ENCODE measurements at places on chromosomes 11 and 22.

- DNase-seq, result peak; percentile 58
Measured at GRCh38 chr11:60985991-60986915, 14.8 kb downstream of the CD6 start.

DNA sequence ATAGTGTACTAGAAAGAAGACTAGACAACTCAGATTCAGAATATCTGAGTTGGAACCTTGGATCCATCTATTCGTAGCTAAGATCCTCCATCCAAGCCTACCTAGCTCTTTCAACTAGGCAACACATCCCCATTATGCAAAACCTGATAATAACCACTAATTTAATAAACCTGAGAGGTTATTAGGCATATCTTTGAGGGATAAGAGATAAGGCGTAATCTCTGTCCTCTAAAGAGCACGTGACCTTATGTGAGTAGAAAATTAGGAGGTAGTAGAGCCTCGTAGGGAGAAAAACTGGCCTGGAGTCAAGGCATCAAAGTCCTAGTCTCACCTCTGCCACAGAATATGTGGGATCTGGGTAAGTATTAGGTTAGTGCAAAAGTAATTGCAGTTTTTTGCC lies 87.8 kb downstream of the FAM168A start:
- no peak for DNase-seq

DNA sequence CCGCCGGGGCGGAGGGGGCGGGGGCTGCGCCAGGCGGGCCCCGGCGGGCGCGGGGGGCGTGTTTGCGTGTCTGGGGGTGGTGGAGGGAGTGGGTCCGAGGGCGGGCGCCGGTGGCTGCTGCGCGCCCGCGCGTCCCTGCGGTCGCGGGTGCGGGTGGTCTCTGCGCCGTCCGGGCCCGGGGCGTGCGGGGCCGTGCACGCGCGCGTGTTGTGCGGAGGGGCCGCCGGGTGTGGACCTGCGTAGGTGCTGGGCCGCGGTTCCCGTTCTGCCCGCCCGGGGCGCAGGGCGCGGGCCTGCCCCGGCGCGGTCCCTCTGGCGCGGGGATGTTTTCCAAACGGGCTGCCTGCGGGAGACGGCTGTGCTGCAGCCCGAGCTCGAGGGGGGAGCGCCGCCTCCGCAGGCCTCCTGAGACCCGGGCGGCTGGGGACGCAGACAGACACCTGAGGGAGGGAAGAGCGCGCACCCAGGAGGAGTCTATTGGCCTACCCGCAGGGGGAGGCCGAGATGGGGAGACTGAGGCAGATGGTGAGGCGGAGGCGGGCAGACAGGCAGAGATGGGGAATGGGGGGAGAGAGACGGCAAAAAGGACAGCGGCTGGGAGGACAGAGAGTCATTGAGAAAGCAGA lies 442 bp downstream of the PELI3 start:
- no peak for DNase-seq

DNA sequence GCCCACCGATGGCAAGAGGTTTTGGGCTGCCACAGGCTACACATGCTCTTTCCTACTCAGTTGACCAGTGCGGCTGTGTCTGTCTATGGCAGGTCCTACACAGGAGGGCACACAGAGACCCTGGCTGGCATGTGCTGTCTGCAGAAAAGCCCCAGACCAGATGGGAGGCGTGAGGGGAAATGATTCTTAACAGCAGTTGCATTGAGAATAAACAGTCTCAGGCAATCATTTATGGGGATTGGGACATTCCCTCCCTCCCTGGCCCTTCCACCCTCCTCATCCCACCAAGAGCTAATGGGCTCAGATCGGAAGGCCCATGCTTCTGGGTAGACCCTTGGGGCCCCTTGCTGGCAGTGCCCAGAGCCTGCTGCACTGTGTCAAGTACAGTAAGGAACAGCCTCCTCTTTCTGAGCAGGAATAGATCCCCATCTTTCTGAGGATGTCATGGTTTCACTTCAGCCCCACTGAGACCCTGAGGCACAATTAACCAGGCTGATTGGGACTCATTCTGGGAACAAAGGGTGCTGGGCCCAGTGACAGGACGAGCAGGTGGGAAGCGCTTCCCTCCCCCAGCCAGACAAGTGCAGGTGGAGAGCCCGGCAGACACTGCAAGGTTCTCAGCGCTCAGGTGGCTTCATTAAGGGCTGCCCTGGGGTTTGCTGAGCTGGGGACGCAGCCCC lies 28.3 kb downstream of the TSPAN18 start:
- no peak for DNase-seq

DNA sequence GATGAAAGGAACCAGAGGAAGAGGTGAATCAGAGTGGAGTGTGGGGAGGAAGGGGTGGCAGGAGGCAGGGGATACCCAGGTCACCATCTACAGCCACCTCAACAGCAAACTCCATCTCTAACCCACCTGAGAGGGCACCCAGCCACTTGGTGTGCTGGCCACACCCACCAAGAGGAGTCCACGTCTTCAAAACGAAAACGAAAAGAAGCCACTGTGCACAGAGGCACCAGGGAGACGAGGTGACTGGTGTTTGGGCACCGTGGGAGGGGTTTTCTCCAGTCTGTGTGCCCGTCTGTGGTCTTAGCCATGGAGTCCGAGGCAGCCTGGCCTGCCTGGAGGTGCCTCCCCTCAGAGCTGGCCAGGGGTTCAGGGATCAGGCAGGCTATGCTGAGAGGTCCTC lies 20.2 kb downstream of the PDGFB start:
- DNase-seq, result no peak

- DNase-seq, result no peak
Measured at GRCh38 chr11:83456075-83456474, 169.9 kb upstream of the CCDC90B start.

GRCh38 chr11:76348348-76348747 lies 32.6 kb downstream of the THAP12 start:
- no peak for DNase-seq

DNA sequence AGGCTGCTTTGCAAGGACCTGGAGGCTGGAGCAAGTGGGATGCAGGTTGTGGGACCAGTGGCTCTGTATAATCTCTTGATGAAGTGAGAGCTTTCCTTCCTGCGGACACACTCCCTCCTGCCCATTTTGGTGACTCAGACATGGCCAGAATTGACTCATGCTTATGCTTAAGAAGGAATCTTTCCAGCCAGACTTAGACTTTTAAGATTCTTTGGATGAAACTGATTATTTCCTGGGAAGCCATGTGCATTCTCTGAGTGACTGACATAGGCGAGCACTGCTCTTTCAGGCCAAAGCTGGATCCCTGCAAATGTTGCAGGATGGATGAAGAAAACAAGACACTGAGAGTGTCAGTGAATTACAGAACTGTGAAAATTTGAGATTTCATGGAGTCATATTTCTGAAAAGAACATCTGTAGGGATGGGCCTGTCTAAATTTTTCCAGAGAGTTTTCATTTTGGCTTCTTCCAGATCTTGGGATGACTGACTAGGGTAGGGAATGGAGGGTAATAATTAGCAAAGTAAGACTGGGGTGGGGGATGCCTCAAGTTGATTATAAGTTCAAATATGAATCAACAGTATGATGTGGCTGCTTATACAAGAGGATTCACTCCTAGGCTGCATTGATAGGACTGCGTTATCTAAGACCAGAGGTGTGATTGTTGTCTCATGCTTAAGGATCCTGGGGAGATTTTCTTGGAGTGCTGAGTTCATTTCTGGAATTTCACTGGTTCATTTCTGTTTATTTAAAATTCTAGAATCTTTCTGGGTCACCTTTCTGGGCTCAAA lies 195.8 kb downstream of the HIPK3 start:
- no peak for DNase-seq

DNA sequence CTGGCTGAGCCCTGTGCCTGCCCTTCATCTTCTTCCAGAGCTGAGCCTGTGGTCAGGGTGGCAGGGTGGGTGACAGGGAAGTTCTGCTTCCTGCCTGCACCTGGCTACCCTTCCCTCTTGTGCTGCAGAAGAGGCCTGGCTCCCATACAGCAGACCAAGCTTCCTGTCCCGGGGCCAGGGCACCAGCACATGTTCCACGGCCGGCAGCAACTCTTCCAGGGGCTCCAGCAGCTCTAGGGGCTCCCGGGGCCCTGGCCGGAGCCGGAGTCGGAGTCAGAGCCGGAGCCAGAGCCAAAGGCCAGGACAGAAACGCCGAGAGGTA lies 15.0 kb downstream of the ROBO3 start:
- no peak for DNase-seq

DNA sequence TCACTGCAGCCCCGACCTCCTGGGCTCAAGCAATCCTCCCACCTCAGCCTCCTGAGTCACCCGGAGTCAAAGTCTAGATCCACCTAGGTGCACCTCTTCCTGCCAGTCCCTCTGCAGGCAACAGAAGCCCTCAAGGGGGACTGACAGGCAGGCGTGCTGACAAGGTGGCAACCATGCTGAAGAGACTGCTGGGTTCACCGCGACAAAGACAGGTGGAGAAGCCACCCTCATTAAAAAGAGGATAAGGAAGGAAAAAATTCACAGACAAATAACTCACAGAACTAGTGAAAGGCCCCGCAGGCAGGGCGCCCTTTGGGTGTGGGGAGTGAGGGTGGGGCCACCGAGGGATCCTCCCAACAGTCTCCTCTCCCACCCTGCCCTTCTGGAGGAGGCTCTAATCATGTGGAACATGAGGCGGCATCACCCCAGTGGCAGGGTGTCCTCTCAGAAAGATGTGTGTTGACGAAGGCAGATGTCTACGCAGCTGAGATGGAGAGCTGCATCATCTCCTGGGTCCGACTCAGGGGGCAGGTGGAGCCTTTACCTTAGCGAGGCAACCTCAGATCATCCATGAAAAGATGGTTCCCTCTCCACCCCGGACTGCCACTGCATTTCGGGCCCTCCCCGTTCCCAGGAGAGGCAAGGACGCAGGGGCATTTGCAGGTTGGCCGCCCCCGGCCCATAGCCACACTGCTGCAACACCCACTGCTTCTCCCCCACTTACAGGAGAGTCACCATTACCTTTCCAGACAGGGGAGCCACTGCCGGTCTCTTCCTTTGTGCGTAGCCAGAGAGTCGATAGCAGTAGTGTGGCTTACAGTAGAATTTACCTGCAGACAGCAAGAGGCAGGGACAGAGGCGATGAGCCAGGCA lies 91.2 kb upstream of the BID start:
- no peak for DNase-seq

- DNase-seq, result no peak
Measured at GRCh38 chr11:107801641-107802040, 56.9 kb downstream of the SLC35F2 start.

DNA sequence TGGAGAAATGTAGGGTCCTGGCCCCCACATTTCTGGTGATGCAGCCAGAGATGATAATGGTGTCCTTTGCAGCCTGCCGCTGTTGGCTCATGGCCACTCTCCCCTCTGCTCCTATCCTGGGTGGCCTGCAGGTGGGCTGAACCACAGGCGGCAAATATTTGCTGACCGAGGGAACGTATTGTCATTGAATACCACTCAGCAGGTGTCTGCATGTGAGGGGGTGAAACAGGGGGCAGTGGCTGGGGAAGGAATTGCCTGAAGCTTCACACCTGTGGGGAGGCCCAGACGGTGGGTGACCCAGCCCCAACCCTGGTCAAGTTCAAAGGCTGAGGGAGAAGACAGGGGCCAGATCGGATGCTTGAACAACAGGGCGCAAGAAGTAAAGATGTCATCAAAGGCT lies 73.3 kb upstream of the WNT11 start:
- no peak for DNase-seq

GRCh38 chr22:47781427-47782111 lies 1019.1 kb downstream of the TBC1D22A start:
- no peak for DNase-seq

DNA sequence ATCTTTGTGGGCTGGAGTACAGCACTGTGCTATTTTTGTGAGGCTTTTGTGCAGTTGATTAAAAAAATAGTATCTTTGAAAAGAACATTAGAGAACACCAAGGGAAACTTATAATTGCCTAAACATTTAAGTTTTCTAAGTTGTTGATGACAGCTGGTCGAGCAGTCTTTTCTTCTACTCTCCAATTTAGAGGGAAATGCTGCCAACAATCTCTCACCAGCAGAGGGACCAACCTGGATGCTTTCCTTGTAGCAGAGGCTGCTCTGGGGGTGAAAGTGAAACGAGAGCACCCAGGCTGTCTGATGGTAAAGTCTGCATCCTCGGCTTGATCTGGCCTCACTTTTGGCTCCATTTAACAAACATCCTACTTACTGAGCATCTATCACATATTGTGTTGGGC lies 1286.5 kb upstream of the TENM4 start:
- no peak for DNase-seq

DNA sequence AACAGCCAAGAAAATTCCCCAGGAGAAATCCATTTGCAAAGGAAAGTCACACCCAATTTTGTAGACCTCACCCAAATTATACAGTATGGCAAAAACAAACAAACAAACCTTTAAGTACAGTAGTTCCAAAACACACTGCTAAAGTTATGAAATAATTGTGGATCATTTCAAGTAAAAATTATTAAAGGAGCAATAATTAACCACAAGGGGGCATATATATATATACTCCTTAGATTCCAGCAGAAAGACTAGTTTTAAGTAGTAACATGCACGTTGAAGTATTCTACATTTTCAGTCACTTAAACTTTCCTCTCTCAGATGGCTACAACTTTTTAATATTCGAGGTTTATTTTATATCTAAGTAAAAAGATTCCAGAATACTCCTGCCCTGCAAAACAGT lies 26.8 kb downstream of the RNF141 start:
- DNase-seq, result no peak

DNA sequence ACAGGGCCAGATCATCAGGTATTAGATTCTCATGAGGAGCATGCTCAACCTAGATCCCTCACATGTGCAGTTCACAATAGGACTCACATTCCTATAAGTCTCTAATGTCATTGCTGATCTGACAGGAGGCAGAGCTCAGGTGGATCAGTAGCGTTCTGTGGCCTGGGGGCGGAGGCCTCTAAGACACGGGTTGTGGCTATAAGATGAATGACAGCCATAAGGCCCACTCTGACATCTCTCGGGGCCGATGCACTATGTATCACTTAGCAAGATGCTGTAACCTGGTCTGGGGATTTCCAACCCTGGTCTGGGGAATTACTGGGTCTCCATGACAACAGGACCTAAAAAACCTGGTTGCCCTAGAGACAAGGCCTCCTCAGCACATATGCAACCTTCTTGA lies 932.7 kb downstream of the TBC1D22A start:
- DNase-seq, result no peak

- no peak for DNase-seq
Measured at GRCh38 chr11:111772535-111772934, 6.3 kb upstream of the PPP2R1B start.

DNA sequence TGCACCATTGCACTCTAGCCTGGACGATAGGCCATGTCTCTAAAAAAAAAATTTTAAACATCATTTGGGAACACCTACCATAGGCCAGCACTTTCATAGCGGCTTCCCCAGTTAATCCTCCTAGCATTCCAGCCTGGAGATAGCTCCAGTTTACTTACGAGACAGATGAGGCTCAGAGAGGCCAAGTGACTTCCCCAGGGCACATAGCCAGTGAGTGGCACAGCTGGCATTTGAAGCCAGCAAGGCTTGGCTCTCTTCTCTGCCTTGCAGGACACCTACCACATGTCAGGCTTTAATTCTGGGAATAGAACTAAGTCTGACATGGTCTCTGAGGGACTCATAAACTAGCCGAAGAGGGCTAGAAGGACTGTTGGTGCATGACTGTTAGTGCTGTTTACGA lies 4.9 kb upstream of the TAGLN start:
- no peak for DNase-seq

Data from stimulated activated CD8-positive, alpha-beta memory T cell treated with anti-CD3 and anti-CD28 coated beads, Interleukin-4, amount 100 ng/mL, for 1 hour (primary cell).